ENCODE measurements at places on chromosomes 4 and X. TPM values are rescaled to one million over a fixed set of nuclear protein-coding genes. Genes with fewer than 3 reads are reported as not detected.

The ADGRG2 gene
- total RNA-seq, result 0.11 TPM

The XPNPEP2 gene
- not detected for total RNA-seq

The ARL13A gene
- not detected for total RNA-seq

- no peak for DNase-seq
Observed at GRCh38 chr4:62627671-62628070, 1427.5 kb downstream of the ADGRL3 start.

DNA sequence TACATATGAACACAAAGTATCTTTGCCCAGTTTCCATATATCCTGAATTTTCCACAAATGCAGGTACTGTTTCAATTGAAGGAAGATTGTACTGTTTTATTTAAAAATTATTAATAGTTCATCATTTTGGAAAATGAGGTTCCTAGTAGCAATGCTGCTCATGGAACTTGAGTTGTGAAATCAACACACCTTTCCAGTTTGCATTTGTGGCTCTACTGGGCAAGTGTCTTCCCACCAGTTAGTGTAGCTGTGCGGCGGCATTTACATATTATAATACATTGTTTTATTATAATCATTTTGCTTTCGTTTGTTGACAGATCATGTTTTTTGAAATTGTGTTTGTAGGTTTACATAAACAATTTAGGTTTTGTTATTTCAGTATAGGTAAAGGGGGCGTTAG is 2.0 kb upstream of the DDX3X start:
- DNase-seq, result no peak

- DNase-seq, result no peak
Observed at GRCh38 chrX:37875675-37876074, 28.3 kb upstream of the DYNLT3 start.

DNA sequence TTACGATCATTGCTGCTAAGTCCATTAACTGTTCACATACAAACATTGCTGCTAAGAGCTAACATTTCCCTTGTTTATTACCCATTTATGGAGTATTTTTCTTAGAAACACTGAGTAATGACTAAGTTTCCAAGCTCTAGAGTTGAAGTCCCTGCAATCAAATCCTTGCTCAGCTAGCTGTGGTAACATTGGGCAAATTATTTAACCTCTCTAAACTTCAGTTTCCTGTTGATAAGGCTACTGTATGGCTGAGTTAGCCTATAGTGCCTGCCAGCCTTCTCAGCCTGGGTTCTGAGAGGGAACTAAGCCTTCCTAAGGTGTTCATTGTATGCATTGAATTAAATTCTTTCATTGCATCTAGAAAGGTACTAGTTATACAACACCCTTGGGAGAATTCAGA is 15.2 kb upstream of the SCOC start:
- DNase-seq, result no peak

Data from SJSA1 (cell line).